ENCODE measurements at places on chromosomes 11 and 22.

- no peak for DNase-seq
Measured at GRCh38 chr11:44708009-44708408, 18.8 kb upstream of the TSPAN18 start.

DNA sequence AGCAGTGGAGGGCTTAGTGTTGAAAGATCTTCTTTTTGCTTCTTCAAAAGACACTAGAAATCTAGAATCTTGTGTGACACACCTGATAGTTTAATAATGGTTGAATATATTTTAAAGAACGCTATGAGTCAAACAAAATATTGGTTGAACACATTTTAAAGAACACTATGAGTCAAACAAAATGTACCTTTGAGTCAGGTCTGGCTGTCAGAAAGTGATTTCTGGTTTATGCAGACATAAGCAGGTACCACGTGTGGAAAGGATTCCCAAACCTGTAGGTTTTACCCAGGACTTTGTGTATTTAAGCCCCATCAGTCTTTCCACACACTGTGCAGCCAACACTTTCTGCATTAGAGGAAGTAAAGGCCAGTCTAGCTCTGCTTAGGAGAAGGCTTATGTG is 366.7 kb upstream of the TENM4 start:
- DNase-seq, result no peak

GRCh38 chr11:59783632-59784090 is 26.9 kb downstream of the MRPL16 start:
- DNase-seq, result no peak

DNA sequence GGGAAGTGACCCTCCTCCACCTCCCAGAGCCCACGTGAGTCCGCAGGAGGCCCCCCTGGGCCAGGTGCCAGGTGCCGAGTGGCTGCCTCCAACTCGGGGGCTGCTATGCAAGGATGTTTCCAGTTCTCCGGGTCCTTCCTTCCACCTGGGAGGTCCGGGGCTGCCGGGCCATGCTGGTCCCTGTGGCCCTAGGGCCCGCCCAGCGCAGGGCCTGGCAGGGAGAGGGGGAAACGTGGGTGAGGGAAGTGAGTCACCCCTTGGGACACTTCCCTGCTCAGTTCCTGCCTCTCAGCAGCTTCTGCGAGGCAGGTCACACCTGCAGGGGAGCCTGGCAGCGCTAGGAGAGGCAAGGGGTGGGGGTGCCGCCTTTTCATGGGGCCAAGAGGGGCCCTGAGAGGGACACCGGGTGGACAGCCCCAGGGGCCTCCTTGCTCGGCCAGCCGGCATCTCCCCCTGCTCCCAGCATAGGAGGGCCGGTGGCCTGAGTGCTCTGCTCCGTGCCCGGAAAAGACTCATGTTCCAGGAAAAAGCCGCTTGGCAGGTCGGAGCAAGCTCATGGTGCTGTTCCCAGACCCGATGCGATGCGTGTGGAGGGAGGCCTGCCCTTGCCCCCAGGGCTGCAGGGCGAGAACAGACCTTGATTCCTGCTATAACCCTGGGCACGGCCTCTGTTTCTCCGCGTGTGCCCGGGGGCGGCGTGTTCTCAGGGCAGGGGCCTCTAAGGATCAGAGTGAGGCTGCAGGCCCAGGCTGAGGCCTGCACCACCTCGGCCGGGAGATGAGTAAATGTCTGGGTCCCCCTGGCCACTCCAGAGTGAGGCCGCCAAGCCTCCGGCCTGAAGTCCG is 30.3 kb upstream of the WNT7B start:
- peak; percentile 79 for DNase-seq

GRCh38 chr11:14073849-14074476 is 111.4 kb downstream of the SPON1 start:
- no peak for DNase-seq

DNA sequence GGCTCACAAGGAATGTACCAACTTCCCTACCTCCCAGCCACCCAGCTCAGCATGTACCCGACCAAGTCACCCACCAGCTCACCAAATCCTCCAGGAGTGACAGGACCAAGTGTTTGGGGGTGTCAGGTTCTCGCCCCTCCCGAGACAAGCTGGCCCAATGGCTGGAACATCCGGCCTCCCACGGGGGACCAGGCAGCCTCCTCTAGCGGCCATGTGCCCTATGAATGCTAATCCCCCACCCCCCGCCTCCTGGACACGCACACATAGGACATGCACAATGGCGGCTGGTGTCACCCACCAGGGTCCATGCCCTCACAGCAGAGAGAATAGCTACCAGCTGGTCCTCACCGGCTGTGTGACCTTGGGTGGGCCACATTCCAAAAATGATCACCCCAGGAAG is 151.0 kb downstream of the MN1 start:
- DNase-seq, result no peak

- DNase-seq, result no peak
Measured at GRCh38 chr22:18121954-18122554, 11.4 kb downstream of the TUBA8 start.

DNA sequence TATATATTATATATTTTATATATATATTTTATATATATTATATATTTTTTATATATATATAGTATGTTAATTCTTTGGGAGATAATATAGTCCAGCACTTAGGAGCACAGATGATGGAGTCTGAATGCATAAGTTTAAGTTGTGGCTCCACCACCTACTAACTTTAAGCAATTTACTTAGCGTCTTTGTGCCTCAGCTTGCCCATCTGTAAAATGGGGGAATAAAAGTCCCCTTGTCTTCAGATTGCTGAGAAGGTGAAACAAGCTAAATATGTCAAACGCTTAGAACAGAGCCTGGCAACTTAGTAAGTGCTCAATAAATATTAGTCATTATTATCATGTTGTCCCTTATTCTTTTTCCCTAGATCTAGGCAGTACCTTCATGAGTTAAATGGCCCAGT is 27.5 kb downstream of the DSCAML1 start:
- no peak for DNase-seq

DNA sequence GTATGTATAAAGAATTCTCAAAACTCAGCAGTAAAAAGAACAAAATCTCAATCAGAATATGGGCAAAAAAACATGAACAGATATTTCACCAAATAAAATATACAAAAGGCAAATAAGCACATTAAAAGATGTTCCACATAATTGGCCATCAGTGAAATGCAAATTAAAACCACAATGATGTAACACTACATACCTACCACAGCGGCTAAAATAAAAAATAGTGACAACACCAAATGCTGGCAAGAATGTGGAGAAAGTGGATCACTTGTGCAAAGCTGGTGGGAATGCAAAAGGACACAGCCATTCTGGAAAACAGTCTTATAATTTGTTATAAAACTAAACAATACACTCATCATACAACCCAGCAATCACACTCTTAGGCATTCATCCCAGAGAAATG is 38.3 kb upstream of the ACER3 start:
- no peak for DNase-seq

DNA sequence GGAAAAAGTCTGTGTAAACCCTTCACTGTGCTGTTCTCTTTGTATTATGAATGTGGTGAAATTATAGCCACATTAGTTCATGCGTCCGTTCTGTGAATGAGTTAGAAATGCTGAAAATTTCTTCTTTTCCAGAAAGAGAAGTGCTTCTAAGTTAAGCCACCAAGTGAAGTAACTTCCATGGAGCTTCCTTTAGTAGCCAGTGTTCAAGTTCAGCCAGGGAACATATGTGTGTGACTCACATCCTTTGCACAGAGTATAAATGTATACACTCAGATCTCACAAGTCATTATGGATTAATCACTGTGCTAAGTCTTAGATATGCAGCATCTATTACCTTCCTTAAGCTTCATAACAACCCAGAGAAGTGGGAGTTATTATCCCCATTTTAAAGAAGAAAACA is 3.1 kb upstream of the MMP8 start:
- DNase-seq, result peak; percentile 3

- peak; percentile 81 for DNase-seq
Measured at GRCh38 chr11:109641549-109641948, 219.6 kb downstream of the C11orf87 start.

DNA sequence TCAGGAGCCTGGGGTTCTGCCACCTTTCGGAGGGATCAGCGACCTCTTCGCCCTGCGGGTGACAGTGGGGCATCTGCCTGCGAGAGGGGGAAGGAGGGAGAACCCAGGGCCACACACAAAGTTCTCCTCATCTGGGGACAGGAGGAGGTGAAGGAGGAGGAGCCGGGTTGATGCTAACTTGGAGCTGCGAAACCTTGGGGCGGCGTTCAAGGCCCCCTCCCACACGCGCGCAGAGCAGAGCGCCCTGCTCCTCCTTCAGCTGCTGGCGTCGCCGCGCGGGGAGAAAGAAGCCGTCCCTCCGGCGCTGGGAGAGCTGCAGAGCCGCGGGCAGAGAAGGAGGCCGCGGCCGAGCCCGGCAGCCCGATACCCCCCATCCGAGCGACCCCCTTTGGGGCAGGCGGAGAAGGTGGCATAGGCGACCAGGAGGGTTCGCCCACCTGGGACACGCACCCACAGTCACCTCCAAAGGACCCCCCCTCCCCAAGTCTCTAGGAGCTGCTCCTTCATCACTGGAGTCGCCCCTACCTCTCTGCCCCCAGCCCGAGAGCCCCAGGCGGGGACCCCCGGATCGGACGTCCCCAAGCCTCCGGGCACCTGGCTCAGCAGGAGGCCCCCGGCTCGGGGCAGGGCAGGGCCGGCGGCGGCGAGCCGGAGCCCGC is at the start of gene RASD2:
Gene RASD2 (plus strand): TSS at position 237 of the 659 bp plus-strand sequence. CDS start 5,979 bp downstream, outside the sequence.
- DNase-seq, result peak; percentile 45

DNA sequence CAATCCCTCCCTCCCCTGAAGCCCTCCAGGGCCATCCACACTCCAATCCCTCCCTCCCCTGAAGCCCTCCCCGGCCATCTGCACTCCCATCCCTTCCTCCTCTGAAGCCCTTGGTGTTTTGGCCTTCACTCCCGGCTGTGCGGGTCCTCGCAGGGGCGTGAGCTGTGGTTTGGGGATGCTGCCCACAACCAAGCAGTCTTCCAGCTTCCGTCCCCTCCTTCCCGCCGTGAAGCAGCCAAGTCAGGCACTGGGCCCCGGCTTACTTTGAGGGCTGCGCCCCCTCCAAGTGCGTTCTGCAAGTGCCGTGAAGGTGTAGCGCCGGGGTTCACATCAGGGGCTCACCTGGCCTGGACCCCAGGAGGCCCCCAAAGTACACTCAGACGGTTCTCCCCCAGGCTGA is 335.9 kb downstream of the BRD1 start:
- DNase-seq, result no peak

- no peak for DNase-seq
Measured at GRCh38 chr11:19077965-19078364, 17.4 kb upstream of the MRGPRX2 start.

DNA sequence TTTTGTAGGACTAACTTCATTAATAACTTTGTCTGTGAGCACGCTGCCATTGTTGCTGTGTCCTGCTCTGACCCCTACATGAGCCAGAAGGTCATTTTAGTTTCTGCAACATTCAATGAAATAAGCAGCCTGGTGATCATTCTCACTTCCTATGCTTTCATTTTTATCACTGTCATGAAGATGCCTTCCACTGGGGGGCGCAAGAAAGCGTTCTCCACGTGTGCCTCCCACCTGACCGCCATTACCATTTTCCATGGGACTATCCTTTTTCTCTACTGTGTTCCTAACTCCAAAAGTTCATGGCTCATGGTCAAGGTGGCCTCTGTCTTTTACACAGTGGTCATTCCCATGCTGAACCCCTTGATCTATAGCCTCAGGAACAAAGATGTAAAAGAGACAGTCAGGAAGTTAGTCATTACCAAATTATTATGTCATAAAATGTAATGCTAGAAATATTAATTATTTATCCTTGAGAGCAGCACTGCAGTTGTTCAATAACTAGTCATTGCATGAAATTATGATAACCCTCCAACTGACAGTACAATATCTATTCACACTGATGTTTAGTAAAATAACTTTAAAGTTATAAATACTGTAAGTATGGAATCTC is 46.4 kb upstream of the OR5D13 start:
- no peak for DNase-seq

GRCh38 chr11:128365044-128365443 is 222.3 kb downstream of the ETS1 start:
- peak; percentile 76 for DNase-seq

DNA sequence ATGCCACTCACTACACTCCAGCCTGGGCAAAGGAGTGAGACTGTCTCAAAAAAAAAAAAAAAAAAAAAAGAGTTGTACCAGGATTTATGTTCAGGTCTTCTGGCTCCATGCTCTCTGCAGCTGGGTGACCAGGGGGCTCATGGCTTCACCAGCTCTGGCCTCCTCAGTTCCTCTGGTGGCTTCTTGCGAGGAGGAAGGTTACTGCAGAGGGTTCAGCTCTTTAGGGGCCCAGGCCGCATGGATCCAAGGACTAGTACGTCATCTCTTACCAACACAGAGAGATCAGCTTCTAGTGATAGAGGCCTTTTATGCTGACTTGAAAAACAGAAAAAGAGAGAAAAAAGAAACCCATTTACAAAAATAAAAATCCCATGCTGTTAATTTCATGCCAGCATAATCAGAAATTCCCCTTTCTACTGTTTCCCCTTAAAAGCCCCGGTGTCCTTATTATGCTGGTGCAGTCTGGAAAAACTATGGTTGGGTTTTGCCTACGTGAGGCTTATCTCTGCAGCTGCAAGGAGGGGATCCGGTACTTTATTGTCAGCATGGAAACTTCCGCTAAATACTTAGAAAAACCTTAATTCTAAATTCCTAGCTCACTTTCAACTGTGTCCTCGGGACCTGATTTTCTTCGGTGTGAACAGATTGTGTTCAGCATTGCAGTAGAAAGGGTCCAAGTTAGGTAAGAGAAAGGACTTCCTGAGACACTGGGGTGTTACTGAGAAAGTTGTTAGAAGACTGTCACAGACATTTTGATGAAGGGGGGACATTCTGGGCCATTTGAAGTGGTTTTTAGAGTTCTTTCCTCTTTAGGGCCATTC is 13.7 kb downstream of the ZBTB16 start:
- DNase-seq, result no peak

DNA sequence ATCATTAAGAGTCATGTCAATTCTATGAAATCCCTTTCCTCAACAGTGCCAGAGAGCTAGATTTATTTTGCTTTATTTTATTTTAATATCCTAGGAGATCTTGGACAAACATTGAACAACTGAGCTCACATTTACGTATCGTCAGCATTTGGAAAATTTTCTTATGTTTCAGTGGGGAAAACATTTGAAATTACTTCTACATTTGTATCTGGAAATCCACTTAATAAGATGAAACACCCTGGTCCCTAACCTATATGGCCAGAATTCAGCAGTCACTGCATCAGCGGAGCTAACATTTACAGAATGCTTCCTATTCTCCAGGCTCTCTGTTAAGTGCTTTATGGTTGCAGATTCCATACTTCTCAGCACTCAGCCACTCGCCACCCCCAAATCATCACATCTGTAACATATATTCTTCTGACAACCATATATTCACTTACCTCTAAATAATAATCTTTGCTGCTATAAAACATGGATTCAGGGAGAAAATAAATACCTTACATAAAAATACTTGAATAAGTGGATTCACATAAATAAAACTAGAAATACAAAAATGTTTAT is 773.9 kb downstream of the JRKL start:
- no peak for DNase-seq
